ENCODE measurements at places on chromosomes 11 and 22. TPM values are rescaled to one million over a fixed set of nuclear protein-coding genes. Genes with fewer than 3 reads are reported as not detected.

Gene NXPE4
- not detected for total RNA-seq

Gene VPREB1
- not detected for total RNA-seq

Gene TPH1
- total RNA-seq = 0.32 TPM

Gene ROBO4
- 0.25 TPM for total RNA-seq

Gene RIMBP3B
- total RNA-seq = 0.16 TPM

Gene OR52A5
- not detected for total RNA-seq

Gene MS4A3
- not detected for total RNA-seq

Gene DRD4
- total RNA-seq = 12.0 TPM

GRCh38 chr11:124752471-124753102, 532 bp upstream of the VSIG2 start:
- no peak for DNase-seq

- no peak for DNase-seq
Measured at GRCh38 chr11:429931-430456, 11.8 kb downstream of the ANO9 start.

DNA sequence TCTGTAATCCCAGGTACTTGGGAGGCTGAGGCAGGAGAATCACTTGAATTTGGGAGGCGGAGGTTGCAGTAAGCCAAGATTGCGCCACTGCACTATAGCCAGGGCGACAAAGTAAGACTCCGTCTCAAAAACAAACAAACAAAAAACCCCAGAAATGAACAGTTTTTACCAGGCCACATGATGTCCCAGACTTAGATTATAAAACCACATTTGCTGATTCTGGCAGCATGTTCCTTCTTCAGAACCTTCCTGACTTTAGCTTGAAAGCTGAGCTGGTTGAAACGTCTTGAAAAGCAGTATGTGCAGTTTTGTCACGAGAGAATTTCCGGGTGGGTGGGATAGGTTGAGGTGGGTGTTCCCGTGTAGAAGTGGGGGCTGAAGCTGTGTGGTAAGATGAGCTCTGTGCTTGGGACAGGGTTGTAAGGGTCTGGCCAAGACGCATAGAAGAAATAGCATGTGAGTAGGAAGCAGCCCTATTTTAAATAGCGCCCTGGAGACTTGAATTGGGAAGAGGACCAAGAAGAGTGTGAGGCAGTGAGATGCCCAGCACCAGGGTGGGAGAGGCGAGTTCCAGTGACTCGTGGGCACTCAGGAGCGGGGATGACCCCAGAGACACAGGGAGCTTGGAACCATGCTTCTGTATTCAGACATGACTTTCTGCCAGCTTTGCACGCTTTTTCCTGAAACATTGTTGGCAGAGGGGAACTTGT, 7.6 kb downstream of the AP2A2 start:
- DNase-seq = peak; percentile 42

DNA sequence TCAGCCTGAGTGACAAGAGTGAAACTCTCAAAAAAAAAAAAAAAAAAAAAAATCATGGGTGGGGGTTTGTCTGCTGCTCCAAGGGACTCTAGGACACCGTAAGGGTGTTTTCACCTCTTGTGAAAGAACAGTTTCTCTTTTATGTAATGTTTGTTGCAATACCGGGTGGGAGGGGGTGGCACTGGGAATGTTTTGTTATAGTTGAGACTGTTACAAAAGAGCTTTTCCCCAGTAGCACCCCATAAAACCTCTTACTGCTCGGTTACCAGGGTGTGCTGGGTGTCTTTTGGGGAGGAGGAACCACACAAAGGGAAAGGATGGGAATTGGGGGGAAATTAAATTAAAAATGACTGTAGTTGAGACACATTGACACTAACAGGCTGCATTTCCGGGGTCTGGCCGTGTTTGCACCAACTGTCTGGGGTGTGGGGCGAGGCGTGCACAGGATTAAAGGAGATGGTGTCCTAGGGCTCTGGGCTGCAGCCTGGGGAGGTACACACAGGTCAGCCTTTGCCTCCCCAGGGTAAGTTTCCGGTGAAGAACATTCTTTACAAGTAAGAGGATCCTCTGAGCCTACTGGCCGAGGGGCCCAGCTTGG, 1.6 kb downstream of the NFAM1 start:
- DNase-seq = no peak

DNA sequence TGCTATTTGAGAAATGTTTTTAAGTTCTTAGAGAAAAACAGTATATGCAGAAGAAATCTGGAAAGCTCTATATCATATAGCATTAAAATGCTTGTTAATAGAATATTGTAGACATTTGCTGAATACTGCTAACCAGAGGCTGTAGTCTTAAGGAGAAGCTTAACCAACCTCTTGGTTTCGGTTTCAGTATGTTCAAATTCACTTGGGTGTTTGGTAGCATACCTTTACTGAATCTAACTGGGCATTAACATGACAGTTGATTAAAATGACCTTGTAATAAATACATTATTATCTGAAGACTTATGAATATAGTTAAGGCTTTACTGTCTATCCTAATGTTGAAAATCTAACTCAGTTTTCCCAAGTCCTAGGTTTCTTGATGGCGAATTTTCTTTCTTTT, 5.4 kb downstream of the PCF11 start:
- DNase-seq = no peak

DNA sequence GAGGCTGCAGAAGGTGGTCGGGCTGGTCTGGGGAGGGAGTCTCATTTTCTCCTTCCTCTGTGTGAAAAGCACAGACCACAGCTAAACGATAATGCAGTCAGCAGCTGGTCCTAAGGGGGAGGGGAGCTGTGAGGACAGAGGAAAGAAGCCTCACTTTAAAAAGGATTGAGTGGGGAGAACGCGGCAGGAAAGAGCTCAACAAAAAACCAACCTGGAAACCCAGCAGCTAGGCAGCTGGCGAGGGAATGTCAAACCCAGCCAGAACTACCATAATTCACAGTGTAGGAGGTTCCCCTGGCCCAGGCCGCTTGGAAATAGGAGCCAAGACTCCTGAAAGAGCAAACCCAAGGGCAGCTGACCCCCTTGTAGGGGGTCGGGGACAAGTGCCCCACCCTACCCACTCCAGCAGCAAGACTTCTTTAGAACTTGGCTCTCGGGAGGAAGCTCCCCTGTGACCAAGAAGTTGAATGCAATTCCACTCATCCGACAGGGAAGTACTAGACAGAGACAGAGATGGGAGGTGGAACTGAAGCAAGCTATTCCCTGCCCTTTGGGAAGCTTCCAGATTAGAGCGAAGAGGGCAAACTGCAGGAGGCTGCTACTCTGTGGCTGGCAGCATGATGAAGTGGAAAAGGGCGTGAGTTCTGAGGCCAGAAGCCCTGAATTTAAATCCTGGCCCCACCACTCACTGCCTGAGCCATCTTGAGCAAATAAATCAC, 16.5 kb upstream of the DGKZ start:
- DNase-seq = no peak

DNA sequence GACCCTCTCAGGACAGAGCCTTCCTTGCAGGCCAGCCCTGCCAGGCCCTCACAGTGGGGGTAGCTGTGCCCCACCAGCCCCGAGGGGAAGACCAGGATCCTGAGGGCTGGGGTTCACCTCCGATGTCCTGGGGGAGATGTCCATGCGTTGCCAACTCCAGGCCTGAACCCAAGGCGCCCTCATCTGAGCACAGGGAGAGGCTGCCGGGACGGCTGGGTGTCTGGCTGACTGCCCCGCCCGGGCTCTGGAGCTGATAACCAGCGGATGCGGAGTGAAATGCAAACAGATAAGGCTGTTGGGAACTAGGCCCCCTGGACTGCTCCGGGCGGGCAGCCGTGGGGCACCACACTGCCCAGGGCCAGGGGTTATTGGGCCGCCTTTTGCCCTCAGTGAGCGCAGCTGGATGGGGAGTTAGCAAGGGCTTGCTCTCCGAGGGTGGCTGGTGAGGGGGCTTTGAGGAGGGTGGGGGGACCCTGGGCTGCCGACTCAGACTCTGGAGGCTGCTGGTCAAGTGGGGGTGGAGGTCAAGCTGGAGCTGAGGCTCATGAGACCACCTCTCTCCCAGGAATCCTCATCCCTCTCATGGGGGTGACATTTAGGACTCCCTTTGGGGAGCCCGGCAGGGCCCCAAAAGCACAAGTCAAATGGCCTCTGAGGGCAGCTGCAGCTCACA, 5.6 kb upstream of the MUC6 start:
- no peak for DNase-seq

DNA sequence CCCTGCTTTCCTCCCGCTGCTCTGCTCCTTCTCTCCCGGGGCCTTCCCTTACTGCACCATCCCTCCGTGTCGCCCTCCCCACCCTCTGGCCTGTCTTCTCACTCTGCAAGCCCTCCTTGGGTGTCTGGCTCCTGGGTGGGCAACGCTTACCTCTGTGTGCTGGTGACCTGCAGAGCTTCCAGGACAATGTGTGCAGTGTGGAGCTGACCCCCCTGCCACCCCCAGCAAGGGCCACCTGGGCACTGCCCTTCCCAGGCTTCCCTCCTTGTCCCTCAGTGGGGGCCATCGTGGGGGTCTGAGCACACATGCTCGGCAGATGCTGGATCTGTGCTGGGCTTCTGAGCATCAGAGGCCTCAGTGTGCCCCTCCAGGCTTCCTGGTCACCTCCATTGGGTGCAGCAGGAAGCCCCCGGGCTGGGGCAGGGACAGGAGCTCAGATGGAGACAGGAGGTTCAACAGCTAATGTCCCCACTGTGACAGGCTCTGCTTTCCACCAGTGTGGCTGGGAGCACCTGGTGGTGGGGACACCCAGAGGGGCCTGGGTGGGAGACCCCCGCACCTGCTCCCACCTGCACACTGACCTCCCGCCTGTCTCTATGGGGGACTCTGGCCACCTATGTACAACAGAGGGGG, 7.8 kb upstream of the BRSK2 start:
- DNase-seq = no peak

DNA sequence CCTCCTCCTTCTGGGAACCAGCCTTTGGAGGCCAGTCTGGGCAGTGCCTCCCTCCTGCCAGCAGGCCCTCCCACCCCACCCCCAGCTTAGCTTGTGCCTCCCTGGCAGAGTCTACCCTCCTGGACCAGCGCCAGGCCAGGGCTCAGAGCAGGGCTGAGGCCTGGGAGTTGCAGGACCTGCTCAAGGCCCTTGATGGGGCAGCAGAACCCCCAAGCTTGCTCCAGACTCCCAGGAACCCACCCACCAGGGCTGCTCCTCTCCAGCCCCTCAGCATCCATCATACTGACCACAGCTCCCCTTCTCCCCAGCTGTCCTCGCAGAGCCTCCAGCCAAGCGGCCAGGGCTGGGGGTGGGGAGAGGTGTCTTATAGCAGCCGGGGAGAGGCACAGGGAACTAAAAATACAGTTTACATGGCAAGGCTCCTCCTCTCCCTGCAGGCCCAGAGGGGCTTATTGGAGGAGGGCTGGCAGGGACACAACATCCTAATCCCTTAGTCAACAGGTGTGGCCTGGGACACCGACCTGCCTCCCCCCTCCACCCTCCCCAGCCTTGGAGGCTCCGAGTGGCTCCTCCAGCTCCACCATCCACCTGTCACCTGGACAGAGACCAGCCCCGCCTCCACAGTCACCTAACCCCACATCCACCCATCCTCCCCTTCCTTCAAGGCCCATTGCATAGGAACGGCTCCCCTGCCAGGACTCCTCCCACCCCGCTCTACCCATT, 5.2 kb upstream of the MB start:
- no peak for DNase-seq

GRCh38 chr22:29442976-29443375, 4.6 kb downstream of the RFPL1 start:
- no peak for DNase-seq

DNA sequence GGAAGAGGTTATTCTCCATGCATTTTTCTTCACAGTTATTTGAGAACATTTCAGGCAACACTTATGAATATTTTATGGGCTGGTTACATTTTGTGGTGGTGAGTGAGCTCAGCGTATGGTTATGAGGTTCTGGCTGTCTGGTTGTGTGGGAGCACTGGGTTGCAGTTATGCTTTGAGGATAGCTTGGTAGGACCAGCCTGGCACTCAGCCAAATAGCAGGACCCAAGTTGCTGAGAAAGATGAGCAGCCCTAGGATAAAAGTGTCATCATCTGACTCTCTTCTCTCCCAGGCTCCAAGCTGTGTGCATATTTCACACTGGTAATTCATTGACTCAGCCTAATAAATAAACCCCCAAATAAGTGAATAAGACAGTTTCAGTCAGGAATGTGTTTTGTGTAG, 8.1 kb upstream of the SRSF8 start:
- no peak for DNase-seq
